Karpas-422 (cell line): ENCODE measurements at places on chromosomes 6 and 20. TPM values are rescaled to one million over a fixed set of nuclear protein-coding genes. Genes with fewer than 3 reads are reported as not detected.

RAB23 gene
- 2.8 and 3.9 TPM in 2 replicates for total RNA-seq

FAM83C gene
- total RNA-seq = not detected in 2 replicates

KCNQ5 gene
- total RNA-seq = 29.1 and 50.5 TPM in 2 replicates

NNAT gene
- total RNA-seq = not detected in 2 replicates

DNA sequence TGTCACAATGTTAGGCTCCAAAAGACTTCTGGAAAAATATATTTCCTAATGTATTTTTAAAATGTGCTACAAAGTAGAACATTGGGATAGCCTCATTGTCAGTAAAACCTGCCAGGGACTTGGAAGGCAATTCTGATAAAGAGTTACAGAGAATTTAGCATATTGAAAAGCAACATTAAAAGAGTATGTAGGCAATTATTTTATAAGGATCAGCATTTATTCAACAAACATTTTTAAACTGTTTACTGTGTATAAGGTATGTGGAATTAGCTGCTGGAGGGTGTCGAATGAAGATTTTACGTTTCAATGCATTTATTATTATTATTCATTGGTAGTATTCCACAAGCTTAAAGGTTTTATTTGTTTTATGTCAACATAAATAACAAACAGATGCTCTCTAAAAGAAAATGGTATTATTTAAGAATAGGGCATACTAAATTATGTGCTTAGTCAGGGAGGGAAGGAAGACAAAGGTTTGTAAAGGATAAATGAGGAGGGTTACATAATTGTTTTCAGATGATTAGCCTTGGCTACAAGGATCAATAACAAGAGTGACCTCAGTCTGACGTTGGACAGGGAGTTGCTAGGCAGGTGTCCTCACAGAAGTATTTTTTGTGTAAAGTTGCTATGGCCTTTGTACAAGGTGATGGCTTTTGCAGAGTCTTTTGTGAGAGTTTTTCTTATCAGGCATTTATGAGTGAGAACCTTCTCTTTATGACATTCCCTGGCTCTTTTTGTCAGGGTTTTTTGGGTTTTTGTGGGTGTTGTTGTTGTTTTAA, 313.4 kb upstream of the PLCB4 start:
- no peak for DNase-seq

DNA sequence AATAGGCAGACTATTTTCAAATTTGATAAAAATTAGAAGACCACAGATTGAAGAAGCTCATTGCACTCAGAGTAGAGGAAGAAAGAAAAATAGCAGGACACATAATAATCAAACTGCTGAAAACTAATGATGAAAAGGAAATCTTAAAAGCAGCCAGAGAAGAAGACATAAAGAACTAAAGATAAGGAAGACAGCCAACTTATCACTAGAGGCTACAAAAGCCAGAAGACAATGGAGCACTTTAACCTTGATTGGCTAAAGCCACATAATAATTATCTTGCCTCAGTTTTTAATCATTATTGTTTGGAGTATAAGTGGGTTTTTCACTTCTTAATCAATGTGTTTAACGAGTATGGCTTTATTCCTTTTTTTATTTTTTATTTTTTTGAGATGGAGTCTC, 397.6 kb downstream of the RNF144B start:
- no peak for DNase-seq

DNA sequence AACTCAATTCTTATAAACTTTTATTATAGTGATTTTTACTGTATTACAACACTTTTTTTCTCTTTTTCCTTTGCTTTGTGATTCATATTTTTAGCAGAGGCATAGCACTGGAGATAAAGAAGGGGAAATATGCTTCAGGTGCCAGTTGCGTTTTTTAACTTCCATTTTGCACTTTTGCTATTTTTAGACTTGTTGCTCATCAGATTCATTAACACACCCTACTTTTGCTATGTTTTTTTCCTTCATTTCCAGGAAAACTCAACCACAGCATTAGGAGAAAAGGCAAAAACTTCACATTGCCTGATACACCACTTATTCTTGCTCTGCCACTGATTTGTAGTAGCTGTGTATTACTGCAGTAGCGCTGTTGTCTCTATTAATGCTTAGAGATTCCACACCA, 8.0 kb upstream of the TMEM30A start:
- DNase-seq = no peak

DNA sequence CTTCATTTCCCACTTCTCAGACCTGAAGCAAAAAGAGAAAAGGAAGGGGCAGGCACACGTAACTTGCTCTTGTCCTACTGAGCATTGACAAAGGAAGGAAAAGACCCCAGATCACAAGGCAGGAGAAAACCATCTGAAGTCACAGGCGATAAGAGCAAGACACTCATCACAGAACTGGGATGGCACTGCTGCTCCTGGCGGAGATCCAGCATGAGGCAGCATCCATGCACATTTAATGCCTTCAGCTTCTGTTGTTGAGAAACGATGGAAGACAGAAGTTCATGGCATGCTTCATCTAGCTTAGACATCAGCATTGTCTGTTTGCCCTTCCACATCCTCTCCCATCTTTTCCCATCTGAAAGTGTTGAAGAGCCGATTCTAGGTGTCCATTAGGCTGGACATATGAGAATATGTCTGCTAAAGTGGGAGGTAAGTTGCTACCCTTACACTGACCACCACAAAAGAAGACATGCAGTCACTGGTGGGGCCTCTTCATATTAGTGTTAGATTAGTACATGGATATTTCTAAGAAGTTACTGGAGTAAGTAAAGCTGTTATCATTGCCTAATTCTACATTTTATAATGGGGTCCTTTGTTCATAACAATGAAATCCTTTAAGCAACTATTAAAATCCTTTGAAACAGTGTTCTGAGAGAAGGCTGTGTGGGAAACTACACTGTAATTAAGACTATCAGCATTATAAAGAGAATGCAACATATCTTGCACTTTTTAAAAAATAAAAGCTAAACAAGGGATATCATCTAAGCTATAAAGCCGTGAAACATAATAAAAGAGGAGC, 618.5 kb downstream of the C6orf118 start:
- no peak for DNase-seq

DNA sequence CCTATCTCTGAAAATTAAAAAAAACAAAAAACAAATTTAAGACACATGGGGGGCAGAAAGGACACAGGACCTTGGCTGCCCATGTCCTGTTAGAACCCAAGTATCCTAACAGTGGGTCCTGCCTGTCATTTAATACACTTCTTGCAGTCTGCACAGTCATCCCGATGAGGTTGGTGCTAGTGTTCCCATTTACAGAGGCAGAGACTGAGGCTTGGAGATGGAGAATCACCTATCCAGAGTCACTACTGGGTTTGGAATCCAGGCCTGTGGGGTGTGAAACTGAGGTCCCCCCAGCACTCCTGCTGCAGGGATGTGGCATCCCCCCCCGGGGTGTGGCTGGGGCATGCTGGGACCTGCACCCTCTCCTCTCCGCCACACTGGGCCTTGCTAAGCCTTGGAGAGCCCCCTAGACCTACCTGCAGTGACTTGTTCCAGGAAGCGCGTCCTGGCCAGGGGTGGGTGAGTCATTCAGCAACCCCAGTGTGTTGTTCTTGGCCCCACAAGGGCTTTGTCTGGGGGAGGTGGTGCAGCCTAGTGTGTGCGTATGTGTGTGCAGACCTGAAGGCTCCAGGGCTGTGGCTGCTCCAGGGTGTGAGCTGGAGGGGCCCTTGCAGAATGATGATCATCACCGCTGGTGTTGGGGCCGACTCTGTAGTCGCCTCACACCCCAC, 49.7 kb downstream of the BCAS4 start:
- DNase-seq = no peak

GRCh38 chr6:26305641-26305969, 59.4 kb upstream of the BTN3A2 start:
- DNase-seq = no peak

DNA sequence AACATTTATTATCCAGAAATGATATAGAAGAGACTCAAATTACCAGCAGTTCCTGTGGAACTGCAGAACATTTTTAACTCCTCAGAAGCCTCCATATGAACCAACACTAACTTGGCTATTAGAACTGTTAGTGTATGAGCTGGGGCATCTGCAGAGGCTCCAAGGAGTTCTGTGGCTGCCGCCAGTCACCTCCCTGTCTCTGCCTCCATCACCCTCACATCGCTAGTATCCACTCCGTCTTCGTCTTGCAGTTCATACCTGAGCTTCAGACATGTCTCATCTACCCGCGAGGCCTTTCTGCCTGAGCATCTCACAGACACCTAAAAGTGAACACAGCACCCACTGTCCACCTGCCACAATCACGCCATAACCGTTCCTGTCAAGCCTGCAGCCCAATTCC, 89.5 kb upstream of the CST7 start:
- DNase-seq = no peak

- DNase-seq = no peak
Measured at GRCh38 chr6:123904228-123904627, 100.6 kb downstream of the NKAIN2 start.

GRCh38 chr6:101181006-101181405, 212.5 kb upstream of the GRIK2 start:
- DNase-seq = no peak

- DNase-seq = no peak
Measured at GRCh38 chr20:10356628-10357027, 77.4 kb downstream of the MKKS start.

GRCh38 chr6:139855671-139856311, 481.3 kb upstream of the CITED2 start:
- DNase-seq = no peak

- DNase-seq = no peak
Measured at GRCh38 chr6:31689249-31690110, 8.6 kb upstream of the LY6G5C start.

DNA sequence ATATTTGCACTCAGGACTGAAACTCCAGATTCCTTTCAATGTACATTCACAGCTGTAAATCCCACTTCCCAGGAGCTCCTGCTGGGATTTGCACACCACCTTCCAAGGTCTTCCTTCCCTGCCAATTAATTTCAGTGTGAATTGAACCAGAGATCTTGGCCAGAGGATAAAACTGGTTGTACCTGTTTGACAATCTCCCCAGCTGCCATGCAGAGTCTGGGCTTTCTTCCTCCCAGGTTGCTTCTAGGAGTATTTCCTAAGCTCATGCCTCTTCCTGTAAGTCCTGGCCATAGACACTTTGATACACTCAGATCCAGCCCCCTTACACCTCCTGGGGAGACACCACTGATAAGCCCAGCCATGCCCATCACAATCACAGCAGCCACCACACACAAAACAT, 15.6 kb downstream of the MAFB start:
- no peak for DNase-seq

GRCh38 chr20:45775411-45775810, 16.3 kb downstream of the WFDC3 start:
- no peak for DNase-seq

DNA sequence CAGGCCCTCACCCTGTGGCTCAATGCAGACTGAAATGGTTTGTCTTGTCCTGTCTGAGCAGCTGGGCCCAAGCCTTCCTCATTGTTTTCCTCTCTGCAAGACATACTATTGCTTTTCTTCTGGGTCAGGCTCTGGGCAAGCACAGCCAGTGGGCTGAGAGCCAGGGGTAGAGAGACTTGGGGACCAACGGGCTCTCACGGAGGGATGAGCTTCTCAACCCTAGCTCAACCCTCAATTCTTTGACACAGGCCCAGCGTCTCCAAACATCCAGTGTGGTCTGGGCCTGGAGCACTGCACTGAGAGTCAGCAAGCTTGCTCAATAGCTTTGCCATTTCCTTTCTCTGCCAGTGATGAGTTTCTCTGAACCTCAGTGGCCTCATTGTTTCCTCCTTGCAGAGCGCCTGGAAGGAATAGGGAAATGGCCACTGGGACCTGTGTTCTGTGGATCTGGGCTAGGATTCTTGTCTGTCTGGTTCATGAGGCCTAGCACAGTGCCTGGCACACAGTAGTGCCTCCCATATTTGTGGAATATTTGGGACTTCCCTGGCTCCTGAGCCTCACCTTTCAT, 9.3 kb downstream of the ANGPT4 start:
- DNase-seq = no peak

GRCh38 chr20:48238781-48239180, 453.5 kb upstream of the SULF2 start:
- DNase-seq = no peak

DNA sequence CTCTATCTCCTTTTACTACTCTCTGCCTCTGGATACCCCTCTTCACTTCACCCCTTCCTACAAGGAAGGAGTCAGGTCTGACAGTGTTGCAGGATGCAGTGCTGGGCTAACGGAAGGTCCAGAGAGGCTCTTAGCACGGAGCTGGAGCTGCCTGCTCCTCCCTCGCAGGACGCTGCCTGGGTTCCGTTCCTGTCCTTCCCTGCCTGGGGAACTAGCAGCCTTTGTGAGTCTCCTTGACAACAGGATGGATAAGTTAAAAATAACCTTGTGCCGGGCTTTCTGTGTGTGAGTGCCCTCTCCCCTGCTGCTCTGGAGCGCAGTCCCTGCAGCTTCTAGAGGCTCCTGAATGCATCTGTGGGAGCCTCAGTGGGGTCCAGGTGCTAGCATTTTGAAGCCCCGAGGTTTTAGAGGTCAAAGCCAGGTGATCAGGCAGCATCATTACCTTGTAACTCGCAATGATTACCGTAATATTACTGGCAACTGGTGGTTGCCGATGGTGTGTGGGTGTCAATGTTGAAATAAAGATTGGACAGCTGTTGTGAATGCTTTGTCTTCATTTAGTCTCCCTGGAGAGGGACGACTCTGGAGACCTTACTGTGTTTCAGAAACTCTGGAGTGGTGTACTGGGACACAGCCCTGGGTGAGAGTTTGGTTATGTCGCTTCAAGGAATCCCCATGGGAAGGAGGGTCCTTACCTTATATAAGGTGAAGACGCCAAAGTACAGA, 44.4 kb downstream of the CDS2 start:
- no peak for DNase-seq

GRCh38 chr6:24273096-24273870, 84.6 kb downstream of the DCDC2 start:
- DNase-seq = peak; percentile 51

GRCh38 chr6:165167861-165168260, 141.5 kb downstream of the C6orf118 start:
- no peak for DNase-seq

- DNase-seq = no peak
Measured at GRCh38 chr6:139449611-139450000, 75.2 kb upstream of the CITED2 start.

- no peak for DNase-seq
Measured at GRCh38 chr20:17679941-17680835, 1.9 kb downstream of the RRBP1 start.
